ENCODE measurements at places on chromosomes 3 and 15.

DNA sequence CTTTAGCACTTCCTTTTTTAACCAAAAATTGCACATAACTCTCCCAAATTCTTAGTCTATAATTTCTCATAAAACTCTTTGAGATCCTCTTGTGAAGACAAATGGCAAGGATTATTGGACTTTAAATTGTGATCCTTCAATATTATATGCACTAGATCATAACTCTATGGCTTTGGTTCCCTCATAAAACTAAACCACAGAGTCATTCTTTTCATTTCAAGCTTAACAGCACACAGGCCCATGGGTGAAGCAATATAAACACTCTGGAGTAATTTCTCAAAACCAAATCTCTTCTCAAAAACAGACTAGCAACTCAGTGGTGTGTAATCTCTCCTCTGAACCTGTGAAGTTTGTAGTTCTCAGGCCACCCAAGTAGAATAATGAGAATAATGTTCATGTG, 171.0 kb upstream of the NECTIN3 start:
- no peak for DNase-seq

GRCh38 chr3:124007186-124007585, 15.3 kb upstream of the ROPN1 start:
- DNase-seq = no peak

DNA sequence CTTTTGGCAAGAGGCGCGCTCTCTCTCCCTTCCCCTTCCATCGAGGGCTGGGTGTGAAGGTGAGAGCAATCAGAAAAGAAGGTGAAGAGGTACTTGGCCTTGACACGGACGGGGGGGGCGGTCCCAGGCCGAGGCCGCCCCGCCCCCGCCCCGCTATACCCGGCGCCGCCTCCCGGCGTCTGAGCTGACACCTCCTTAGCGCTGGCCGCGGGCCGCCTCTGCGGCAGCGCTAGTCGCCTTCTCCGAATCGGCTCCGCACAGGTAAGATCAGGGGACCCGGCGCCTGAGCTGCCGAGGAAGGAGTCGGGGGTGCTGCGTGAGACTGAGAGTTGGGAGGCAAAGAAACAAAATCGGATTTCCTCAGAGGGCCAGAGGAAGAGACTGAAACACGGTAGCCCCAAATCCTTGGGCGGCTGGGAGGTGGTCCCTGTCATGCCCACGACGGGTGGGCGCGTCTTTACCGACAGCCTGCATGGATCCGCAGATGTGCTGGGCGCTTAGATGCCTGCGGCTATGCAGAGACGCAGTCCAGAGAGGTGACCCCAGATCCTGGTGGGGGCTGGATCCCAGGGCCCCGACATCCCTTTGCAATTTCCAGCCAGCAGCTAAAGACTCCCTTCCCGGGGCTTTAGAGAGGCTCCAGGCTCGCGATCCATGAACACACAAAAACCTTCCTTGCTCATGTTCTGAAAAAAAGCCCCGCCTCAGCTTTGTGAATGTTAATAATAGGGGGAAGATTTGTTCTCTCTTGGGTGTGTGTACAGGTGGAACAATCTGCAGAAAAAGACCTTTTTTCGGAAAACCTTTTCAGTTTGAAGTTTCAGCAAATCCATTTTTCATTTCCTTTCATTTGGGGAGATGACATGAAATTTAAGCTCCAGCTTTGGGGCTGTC, at the start of gene ENTPD3:
TSS of gene ENTPD3 (plus strand) at position 184 of the 894 bp plus-strand sequence. CDS start 874 bp downstream, outside the sequence.
- DNase-seq = peak; percentile 4

DNA sequence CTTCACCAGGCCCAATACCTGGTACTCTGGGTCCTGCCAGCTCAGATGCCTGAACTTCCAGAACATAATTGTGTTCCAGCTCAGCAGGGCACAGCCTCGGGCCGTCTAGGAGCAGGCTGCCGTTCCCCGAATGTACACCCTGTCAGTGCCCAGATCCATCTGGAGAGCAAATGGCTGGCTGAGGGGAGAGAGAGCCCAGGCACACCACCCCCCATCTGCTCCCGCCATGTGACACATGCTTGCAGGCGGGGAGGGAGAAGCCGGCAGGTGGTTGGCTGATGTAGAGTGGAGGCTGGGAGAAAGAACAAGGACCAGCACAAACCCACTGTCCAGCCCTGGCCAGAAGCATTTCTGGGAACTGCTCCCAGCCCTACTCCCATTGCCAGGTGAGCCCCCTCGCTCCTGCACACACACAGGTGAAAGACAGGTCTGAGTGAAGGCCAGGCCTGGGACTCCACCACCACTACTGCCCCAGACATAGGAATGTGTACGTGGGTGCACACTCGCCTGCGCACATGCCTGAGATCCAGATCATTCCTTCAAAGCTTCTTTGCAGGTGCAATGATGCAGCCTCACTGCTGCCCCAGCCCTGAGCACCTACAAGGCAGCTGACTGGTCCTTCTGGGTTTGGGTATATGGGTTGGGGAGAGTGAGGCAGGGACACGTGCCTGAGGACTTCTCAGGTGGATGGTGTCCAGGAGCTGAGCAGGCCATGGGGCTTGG, 53.5 kb downstream of the SEMA5B start:
- no peak for DNase-seq

DNA sequence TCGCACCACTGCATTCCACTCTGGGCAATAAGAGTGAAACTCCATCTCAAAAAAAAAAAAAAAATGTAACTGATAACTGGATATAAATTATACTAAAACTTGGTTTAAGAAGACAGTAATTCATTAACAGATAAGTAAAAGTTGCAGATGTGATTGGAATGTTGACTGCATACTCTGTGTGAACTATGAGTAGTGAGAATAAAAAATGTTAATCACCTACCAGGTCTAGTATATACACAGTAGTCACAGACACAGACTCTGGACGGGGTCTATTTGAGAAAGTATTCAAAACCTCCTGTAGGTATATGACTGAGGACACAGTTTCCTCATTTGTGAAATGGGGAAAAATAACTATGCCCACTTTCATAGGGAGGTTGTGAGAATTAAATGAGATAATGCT, 26.0 kb downstream of the GOLM2 start:
- DNase-seq = no peak

DNA sequence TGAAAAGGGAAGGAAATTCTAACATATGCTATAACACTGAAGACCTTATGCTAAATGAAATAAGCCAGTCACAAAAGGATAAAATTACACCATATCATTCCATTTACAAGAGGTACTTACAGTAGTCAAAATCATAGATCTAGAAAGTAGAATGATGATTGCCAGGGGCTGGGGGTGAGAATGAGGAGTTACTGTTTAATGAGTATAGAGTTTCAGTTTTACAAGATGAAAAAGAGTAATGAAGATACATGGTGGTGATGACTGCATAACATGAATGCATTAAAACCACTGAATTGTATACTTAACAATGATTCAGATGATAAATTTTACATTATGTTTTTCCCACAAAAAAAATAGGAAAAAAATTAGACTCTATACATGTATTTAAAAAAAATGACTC, 152.6 kb downstream of the SCAPER start:
- DNase-seq = no peak

DNA sequence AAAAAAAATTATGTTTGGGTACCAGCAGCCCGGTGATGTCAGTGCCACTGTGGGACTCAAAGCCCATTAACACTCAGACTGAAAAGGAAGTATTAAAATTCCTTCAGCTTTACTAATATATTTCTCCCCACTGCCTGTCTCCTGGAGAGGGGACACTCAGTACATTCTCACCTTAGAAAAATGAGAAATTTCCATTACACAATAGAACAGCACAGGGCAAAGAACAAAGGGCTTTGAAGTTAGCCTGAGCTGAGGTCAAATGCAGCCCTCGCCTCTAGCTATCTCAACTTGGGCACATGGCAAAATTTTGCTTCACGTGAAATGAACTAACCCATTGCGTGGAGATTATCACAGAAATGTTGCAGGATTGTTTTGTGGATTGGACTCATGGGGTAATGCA, 80.8 kb downstream of the RARB start:
- DNase-seq = no peak

All from hypothalamus (tissue), 51 donors.